ENCODE measurements at places on chromosomes 2 and 18. TPM values are rescaled to one million over a fixed set of nuclear protein-coding genes. Genes with fewer than 3 reads are reported as not detected.

The MAT2A gene
- 180 TPM for total RNA-seq

GRCh38 chr2:211033765-211034164 is 477.4 kb downstream of the CPS1 start:
- no peaks in the 10 kb centered on the region for H3K27me3 ChIP-seq
- no peak overlapping the region for H3K4me3 ChIP-seq
- DNase-seq = peak; percentile 47

GRCh38 chr2:120750488-120751210 is 15.0 kb downstream of the GLI2 start:
- peaks cover 45% of the 10 kb centered on the region for H3K4me1 ChIP-seq
- H3K36me3 ChIP-seq = no peaks in the 10 kb centered on the region
- no peak for DNase-seq
- no peak overlapping the region for H3K4me3 ChIP-seq
- peak overlapping the region; percentile 16 for H3K27ac ChIP-seq

DNA sequence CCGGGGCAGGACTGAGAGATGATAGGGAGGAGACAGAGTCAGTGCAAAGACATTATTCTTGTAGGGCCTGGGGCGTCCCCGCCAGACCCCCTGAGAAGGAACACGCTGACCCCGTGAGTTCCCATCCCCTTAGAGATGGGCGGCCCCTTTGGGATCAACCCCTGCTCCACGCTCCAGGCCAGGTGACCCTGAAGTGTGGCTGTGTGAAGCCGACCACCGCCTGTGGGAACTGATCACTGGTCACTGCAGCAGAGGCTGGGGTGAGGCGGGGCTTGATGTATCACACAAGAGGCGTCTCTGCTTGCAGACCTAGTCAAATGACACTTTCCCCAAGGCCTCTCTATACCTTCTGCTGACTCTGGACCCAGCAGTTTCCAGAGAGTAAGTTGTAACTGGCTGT is 157.4 kb upstream of the TWIST2 start:
- no peak overlapping the region for H3K27ac ChIP-seq
- no peaks in the 10 kb centered on the region for H3K27me3 ChIP-seq
- DNase-seq = no peak
- H3K4me1 ChIP-seq = no peaks in the 10 kb centered on the region
